ENCODE measurements at places on chromosomes 1 and 21. TPM values are rescaled to one million over a fixed set of nuclear protein-coding genes. Genes with fewer than 3 reads are reported as not detected.

DNA sequence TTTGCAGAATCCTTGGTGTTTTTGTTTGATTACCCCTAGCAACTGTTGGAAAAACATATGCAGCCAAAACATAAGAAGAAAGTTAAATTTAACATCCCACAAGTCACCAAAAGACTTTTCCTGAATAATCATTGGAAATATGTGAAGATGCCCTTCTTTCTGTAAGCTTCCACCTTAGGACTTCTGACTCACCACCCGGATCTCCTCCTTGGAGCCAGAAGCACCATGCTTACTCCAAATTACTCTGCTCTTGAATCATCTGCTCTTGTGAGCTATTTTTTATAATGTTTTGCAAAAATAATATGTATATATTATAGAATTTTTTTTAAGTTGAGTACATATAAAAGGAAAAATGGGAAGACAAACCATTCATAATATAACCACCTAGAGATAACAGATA lies 391.7 kb downstream of the KCTD3 start:
- DNase-seq = no peak

DNA sequence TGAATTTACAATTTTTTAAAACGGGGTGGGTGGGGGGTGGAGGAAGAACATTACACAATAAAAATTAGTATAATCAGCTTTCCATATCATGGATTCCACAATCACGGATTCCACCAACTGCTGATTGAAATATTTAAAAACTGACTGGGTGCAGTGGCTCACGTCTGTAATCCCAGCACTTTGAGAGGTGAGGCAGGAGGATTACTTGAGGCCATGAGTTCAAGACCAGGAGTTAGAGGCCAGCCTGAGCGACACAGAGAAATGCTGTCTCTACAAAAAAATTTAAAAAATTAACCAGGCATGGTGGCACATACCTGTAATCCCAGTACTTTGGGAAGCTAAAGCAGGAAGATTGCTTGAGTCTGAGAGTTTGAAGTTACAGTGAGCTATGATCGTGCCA lies 254.7 kb downstream of the ATG4C start:
- no peak for DNase-seq

DNA sequence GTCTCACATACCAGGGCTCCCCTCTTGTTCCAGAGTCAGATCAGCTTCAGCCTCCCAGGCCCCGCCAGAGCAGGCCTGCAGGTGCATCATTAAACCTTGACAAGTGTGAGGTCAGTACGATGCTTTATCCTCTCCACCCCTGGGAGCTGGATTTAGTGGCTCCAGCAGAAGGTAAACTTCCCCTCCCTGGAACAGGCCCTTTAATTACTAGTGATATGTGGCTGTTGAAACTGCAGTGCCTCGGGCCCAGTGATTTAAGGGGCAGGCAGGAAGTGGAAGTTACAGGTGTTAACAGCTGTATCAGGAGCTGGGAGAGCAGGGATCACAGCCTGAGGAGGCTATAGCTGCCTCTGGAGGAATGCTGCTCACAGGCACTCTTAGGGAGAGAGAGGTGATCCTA lies 132.4 kb upstream of the KLHDC7A start:
- DNase-seq = no peak

GRCh38 chr1:2414297-2414958 lies 2.1 kb upstream of the PEX10 start:
- DNase-seq = no peak

GRCh38 chr1:25583519-25584370 lies 32.8 kb upstream of the MAN1C1 start:
- DNase-seq = no peak

DNA sequence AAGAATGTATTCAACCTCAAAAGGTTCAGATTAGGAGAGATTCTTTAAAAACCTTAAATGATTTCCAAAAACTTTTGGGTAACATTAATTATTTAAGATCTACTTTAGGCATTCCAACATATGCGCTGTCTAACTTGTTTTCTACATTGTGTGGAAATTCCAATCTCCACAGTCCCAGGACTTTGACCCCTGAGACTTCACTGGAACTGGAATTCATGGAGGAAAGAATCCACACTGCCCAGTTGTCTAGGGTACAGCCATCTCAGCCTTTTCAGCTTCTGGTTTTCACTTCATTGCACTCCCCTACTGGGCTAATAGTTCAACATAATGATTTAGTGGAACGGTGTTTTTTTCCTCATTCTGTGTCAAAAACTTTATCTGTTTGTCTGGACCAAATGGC lies 161.5 kb downstream of the IER5 start:
- peak; percentile 6 for DNase-seq

- DNase-seq = peak; percentile 96
Measured at GRCh38 chr1:210292231-210292871, 36.4 kb upstream of the HHAT start.

GRCh38 chr1:2097386-2098300 lies 47.4 kb downstream of the PRKCZ start:
- no peak for DNase-seq

DNA sequence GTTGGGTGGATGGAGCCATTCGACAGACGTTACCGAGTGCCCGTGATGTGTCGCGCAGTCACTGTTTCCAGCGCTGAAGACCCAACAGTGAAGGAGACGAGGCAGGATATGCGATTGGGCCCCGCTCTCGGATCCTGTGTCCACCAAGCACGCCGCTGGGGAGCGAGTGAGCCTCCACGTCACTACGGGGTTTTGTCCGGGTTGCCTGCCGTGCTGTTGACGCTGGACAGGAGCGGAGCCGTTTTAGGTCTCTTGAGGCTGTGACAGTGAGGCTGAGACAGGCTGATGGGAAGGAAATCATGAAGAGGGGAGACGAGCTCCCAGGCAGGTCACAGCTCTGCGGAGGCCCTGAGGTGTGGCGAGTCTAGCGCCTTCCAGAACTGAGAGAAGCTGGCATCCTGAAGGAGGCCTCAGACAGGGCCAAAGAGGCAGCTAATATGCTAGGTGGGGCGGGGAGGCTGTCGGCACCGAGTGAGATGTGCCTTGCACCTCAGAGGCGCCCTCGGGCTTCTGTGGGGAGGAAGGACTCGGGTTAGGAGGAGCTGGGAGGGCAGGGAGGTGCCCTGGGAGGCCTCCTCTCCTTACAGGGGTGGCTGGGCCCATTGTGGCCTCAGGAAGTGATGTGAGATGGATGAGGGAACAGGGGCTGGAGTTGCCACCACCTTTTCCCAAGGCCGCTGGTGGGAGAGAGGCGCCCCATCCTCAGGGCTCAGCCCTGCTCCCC lies 196.0 kb upstream of the TMEM51 start:
- DNase-seq = no peak

- no peak for DNase-seq
Measured at GRCh38 chr1:6351480-6352137, 42.0 kb downstream of the ACOT7 start.

DNA sequence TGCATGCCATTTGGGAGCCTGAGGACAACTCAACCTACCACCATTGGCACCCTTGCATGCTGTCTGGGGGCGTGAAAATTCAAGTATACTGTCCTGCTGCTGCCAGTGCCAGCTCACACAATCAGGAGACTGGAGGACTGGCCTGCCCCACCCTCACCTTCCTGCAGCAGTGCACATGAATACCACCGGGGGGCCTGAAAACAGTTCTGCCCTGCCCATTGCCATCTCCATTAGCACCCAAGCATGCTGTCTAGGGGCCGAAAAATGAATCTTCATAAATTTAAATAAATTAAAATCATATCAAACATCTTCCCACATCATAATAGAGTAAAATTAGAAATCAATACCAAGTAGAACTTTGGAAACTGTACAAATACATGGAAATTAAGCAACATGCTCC lies 322.1 kb upstream of the TMPRSS15 start:
- DNase-seq = no peak

DNA sequence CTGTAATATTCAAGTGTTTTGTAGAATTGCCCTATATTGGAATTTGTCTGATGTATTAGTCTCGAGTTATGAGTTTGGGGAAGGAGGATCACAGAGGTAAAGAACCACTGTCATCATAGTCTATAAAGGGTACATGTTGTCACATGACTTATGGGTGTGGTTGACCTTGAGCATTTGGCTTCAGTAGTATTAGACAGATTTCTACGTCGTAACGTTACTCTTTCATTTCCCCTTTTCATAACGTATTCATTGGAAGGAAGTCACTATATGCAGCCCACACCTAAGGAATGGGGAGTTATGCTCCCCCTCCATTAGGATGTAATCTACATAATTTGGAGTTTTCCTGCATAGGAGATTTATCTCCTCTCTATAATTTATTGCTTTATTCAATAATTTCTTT lies 110.1 kb upstream of the VAV3 start:
- DNase-seq = no peak

GRCh38 chr1:186220911-186221310 lies 154.1 kb downstream of the TPR start:
- DNase-seq = no peak

- no peak for DNase-seq
Measured at GRCh38 chr1:21069549-21069948, 107.1 kb downstream of the EIF4G3 start.

DNA sequence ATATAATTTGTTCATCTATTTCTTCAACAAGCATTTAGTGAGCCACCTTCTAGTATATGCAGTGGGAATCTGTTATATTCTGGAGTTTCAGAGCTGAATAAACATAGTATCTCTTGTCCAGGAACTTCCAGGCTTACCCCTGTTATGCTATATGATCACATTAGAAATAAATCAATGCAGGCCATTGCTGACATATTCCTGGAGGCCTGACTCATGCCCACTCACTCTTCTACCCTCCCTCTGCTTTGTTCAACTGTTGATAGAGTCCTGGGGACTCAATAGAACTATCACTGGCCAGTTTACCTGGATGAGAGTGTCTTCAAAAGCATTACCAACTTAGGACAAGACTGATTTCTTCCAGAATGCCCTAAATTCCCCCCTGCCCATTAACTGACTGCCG lies 29.3 kb upstream of the SRSF10 start:
- DNase-seq = no peak

DNA sequence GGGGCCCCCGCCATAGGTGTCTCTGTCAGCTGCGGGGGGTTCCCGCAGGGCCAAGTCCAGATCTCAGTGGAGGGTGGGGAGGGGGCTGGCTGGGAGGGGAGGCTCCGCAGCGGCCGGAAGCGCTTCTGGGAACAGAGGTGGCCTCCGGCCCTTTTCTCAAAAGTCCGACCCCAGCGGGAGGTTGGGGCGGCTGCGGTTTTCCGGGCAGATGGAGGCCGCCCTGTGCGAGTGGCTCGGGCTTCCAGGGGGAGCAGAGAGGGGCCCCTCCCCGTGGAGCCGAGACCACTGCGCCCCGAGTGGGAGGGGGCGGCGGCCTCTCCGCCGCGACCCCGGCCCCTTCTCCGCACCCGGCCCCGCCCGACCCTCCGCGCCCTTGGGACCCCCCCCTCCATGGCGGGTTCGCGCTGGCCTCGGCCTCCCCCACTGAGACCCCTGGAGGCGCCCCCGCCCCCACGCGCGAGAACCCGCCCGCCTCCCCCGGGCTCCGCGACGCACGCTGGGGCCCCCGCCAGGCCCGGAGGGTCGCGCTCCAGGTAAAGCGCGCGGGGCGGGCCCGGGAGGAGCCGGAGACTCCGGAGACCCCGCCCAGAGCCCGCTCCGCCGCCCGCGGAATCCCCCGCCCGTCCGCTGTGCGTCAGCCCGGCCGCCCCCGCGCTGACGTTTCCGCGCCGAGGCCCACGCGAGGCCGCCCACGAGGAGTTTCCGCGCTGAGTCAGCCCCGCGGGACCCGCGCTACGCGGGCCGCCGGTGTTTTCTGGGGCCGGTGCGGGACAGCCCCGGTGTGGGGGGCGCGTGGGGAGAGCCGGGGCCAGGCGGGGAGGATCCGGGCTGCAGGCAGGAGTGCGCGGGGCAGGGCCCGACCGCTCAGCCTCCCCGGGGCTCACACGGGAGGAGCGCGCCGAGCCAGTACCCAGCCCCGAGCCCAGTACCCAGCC lies 5.2 kb downstream of the TNFRSF18 start:
- DNase-seq = no peak

TRIM46 gene
- 6.1 TPM for total RNA-seq

TMEM61 gene
- not detected for total RNA-seq

LCE3A gene
- total RNA-seq = not detected

SMCP gene
- total RNA-seq = not detected

FCRL2 gene
- total RNA-seq = not detected

C1QTNF12 gene
- total RNA-seq = 3.8 TPM

LMNA gene
- total RNA-seq = 733 TPM

ALX3 gene
- total RNA-seq = not detected

CELA3B gene
- not detected for total RNA-seq

TAS1R2 gene
- total RNA-seq = not detected

CLEC20A gene
- not detected for total RNA-seq

C4BPB gene
- not detected for total RNA-seq

SCMH1 gene
- total RNA-seq = 37.5 TPM
